ENCODE measurements at places on chromosomes 5 and 9.

DNA sequence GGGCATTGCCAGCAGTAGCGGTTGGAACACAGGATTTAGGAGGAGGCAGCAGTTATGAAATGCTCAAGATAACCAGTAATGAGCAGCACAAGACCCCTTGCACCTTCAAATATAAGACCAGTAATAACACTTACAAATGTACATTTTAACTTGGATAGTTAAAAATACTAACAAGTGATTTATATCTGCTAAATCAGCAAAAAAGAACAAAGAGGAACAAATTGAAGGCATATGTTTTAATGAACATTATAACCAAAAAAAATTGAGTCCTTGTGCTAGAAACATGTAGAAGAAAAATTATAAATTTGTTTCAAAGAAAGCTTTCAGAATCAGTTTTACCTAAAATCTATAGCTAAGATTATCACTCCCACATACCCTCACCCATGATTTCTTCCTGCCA lies 52.0 kb downstream of the ALDH7A1 start:
- peaks cover 14% of the 10 kb centered on the region for H3K4me1 ChIP-seq
- no peak for DNase-seq
- H3K27ac ChIP-seq, result no peak overlapping the region
- H3K27me3 ChIP-seq, result no peaks in the 10 kb centered on the region
- peaks cover 15% of the 10 kb centered on the region for H3K36me3 ChIP-seq
- H3K4me3 ChIP-seq, result no peak overlapping the region

GRCh38 chr5:172038167-172038566 lies 31.7 kb upstream of the FBXW11 start:
- H3K27ac ChIP-seq, result no peak overlapping the region
- H3K4me1 ChIP-seq, result no peaks in the 10 kb centered on the region
- no peaks in the 10 kb centered on the region for H3K27me3 ChIP-seq
- no peak overlapping the region for H3K4me3 ChIP-seq
- DNase-seq, result no peak

- H3K36me3 ChIP-seq, result no peaks in the 10 kb centered on the region
- H3K27ac ChIP-seq, result no peak overlapping the region
- no peak for DNase-seq
Observed at GRCh38 chr5:72185496-72186329, 78.4 kb downstream of the MAP1B start.

- H3K36me3 ChIP-seq, result no peaks in the 10 kb centered on the region
- peaks cover 42% of the 10 kb centered on the region for H3K27me3 ChIP-seq
- H3K4me3 ChIP-seq, result peak overlapping the region; percentile 56
- DNase-seq, result peak; percentile 63
- peak overlapping the region; percentile 60 for H3K27ac ChIP-seq
Observed at GRCh38 chr9:127612939-127613582, 984 bp downstream of the STXBP1 start.

- no peak overlapping the region for H3K4me3 ChIP-seq
- no peaks in the 10 kb centered on the region for H3K36me3 ChIP-seq
- no peaks in the 10 kb centered on the region for H3K4me1 ChIP-seq
- H3K27me3 ChIP-seq, result no peaks in the 10 kb centered on the region
Observed at GRCh38 chr5:125117566-125117965, 371.1 kb upstream of the ZNF608 start.

- H3K4me3 ChIP-seq, result no peak overlapping the region
- H3K36me3 ChIP-seq, result no peaks in the 10 kb centered on the region
- H3K4me1 ChIP-seq, result no peaks in the 10 kb centered on the region
- no peak overlapping the region for H3K27ac ChIP-seq
- DNase-seq, result no peak
Observed at GRCh38 chr9:70883056-70883455, 238.4 kb downstream of the TRPM3 start.

DNA sequence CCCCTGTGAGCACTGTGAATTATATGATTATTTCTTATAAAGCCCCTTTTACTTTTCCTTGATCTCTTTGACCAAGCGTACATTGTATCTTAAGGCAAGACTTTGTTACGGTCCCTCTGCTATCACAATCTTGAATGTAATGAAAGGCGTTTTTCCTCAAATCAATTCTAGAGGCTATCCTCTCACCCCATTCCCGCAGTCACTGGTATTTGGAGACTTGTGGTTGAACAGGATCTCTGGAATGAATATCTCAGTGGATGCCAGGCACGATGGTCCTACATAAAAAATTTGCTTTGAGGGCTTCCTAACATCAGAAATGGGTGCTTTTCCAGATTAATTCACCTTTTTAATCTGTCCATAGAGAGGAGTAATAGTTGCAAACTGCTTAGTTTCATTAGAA lies 151.4 kb upstream of the PAPPA start:
- H3K27me3 ChIP-seq, result no peaks in the 10 kb centered on the region
- DNase-seq, result no peak
- no peaks in the 10 kb centered on the region for H3K4me1 ChIP-seq
- no peaks in the 10 kb centered on the region for H3K36me3 ChIP-seq
- H3K4me3 ChIP-seq, result no peak overlapping the region

- H3K36me3 ChIP-seq, result no peaks in the 10 kb centered on the region
- DNase-seq, result peak; percentile 53
- H3K27me3 ChIP-seq, result no peaks in the 10 kb centered on the region
- H3K4me1 ChIP-seq, result peaks cover 27% of the 10 kb centered on the region
Observed at GRCh38 chr5:55597014-55597981, 62.5 kb upstream of the PLPP1 start.

DNA sequence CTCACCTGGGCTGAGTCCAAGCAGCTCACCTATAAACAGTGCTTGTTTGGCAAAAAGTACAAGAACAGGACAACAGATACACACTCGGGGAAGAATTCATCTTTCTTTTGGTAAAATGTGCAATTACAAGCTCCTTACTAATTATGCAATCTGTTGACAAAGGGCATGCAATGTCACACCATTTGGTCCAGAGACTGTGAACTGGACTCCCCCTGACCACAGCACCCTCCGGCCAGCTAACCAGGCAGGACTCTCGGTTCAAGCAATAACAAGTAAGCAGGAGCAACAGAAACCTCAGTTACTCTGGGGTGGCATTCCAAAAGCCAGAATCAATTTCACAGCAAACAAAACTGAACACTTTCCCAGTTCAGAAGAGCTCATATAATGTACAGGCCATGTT lies 113.8 kb downstream of the GNAQ start:
- DNase-seq, result no peak
- no peaks in the 10 kb centered on the region for H3K27me3 ChIP-seq
- H3K4me3 ChIP-seq, result no peak overlapping the region

DNA sequence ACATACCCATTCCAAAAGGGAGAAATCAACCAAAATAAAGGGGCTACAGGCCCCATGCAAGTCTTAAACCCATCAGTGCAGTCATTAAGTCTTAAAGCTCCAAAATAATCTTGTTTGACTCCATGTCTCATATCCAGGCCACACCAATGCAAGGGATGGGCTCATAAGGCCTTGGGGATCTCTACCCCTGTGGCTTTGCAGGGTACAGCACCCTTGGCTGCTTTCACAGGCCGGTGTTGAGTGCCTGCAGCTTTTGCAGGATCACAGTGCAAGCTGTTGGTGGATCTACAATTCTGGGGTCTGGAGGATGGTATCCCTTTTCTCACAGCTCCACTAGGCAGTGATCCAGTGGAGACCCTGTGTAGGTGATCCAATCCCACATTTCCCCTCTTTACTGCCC lies 5.0 kb upstream of the SPINK14 start:
- H3K27me3 ChIP-seq, result no peaks in the 10 kb centered on the region
- no peak overlapping the region for H3K27ac ChIP-seq
- no peak overlapping the region for H3K4me3 ChIP-seq
- no peaks in the 10 kb centered on the region for H3K4me1 ChIP-seq
- DNase-seq, result no peak

DNA sequence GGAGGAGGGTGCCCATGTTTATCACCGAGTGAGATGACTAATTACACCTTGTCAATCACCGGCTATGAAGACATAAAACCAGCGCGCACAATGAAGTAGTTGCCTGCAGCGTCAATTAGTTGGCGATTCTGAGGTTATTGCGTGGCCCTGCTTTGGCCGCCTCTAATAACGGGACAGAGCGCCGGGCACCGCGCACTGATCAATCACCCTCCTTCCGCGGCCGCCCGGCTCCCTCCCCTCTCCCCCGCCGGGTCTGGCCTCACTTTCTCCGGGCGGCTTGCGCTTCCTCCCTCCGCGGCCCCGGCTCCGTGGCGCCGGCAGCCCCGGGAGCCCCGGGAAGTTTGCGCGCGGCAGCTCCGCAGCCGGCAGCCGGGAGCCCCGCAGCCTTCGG lies 3.3 kb upstream of the LHX2 start:
- H3K4me1 ChIP-seq, result peaks cover 10% of the 10 kb centered on the region
- DNase-seq, result no peak
- H3K36me3 ChIP-seq, result no peaks in the 10 kb centered on the region
- no peak overlapping the region for H3K4me3 ChIP-seq

DNA sequence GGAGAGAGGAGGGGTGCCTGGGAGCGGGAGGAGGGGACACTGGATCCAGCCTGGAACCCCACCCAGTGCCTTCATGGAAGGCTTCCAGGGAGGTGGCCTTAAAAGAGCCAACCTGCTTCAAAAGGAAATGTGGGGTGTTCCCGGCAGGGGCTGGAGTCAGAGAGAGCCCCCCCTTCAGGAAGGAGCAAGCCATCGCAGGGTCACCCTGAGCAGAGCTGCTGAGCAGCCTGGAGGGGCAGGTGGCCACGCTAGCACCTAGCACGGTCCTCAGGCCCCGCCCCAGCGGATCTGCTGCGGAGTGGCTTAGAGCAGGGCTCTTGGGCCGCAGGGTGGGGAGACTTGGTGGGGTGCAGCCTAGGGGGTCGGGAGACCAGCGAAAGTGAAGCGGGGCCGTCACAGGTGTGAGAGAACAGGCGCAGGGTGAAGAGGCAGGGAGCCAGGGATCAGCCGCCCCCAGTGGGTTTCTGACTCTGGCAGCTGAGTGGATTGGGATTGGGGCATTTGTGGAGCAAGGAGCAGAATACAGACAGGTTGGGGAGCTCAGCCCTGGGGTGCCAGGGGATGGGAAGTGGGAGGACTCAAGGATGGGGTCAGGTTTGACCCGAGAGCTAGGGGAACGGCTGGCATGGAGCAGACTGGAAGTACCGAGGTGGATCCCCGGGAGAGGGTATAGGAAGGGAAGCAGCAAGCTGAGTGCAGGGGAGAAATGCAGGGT lies 1.5 kb downstream of the LCN2 start:
- DNase-seq, result no peak
- no peak overlapping the region for H3K27ac ChIP-seq
- no peaks in the 10 kb centered on the region for H3K36me3 ChIP-seq
- no peak overlapping the region for H3K4me3 ChIP-seq
- no peaks in the 10 kb centered on the region for H3K27me3 ChIP-seq

DNA sequence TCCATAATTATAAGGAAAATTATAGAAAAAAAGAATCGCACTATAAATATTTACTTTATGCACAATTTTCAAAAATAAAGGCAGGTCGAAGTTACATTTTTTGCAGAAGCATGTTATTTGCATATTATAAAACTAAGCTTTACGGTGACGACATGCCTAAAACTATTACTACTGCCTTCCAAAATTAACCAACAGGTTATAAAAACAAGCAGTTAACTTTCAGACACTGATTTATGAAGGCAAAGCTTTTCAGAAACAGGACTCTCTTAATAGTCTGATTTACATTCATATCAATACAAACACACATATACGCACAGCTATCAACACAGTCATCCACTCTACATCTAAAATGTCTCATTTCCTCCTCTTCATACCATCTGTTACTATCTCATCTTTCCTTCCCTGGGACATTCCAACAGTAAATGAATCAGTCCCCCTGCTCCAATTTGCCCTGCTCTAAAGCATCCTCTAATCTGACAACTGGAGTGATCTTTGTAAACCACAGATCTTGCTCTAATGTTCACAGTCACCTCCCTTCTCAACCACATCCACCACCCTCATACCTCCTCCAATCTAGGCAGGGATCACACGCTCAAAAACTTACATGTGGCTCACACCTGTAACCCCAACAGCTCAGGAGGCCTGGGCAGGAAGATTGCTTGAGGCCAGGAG lies 21.6 kb downstream of the FBXW11 start:
- H3K36me3 ChIP-seq, result peaks cover 2% of the 10 kb centered on the region
- H3K27ac ChIP-seq, result no peak overlapping the region
- H3K27me3 ChIP-seq, result no peaks in the 10 kb centered on the region
- H3K4me1 ChIP-seq, result no peaks in the 10 kb centered on the region
- DNase-seq, result no peak

- no peaks in the 10 kb centered on the region for H3K4me1 ChIP-seq
- H3K27ac ChIP-seq, result no peak overlapping the region
- no peak overlapping the region for H3K4me3 ChIP-seq
- no peak for DNase-seq
- H3K36me3 ChIP-seq, result no peaks in the 10 kb centered on the region
Observed at GRCh38 chr9:125690679-125691078, 16.3 kb downstream of the MAPKAP1 start.

GRCh38 chr5:144368556-144368955 lies 197.9 kb downstream of the KCTD16 start:
- H3K27ac ChIP-seq, result peak overlapping the region; percentile 2
- peaks cover 15% of the 10 kb centered on the region for H3K4me1 ChIP-seq
- H3K27me3 ChIP-seq, result no peaks in the 10 kb centered on the region
- H3K4me3 ChIP-seq, result no peak overlapping the region
- DNase-seq, result peak; percentile 79

- no peak for DNase-seq
- H3K4me1 ChIP-seq, result no peaks in the 10 kb centered on the region
- no peak overlapping the region for H3K4me3 ChIP-seq
- no peaks in the 10 kb centered on the region for H3K27me3 ChIP-seq
Observed at GRCh38 chr5:152089644-152090043, 165.0 kb upstream of the GLRA1 start.

DNA sequence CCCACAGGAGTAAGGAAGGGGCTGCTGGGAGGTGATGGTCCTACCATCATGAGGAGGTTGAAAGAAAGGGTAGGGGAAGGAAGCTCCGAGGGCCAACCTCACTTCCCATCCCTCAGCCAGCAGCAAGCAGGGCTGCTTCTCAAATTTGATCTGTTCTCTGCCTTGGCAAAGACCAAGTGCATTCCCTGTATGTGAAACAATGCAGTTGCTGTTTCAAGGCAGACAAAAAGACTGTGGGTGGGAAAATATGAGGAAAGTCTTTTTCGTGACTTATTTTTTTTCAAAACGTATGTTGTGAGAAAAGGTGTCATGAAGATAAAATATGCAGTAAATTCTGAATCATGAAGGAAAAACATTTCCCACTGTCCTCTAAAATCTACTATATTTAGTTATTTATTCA lies 165.9 kb downstream of the ARSB start:
- no peak for DNase-seq
- H3K4me3 ChIP-seq, result no peak overlapping the region
- H3K27ac ChIP-seq, result no peak overlapping the region
- no peaks in the 10 kb centered on the region for H3K4me1 ChIP-seq
- H3K27me3 ChIP-seq, result no peaks in the 10 kb centered on the region

DNA sequence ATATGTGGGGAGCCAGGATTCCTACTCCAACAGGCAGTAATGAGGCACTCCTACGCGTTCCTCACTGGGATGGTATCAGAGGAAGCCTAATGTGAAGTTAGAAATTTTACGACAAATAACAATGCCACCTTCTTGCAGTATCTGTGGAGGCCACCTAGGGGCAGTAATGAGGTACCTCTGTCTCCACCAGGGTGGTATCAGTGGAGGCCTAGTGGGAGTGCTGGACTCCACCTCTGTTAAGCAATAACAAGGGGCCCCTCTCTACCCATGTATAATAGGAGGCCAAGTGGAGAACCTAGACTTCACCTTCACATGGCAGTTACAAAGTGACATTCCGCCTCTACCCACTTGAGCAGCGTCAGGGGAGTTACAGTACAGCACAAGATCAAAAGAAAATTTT lies 147.9 kb downstream of the PLPPR1 start:
- H3K27me3 ChIP-seq, result no peaks in the 10 kb centered on the region
- H3K36me3 ChIP-seq, result no peaks in the 10 kb centered on the region
- no peak overlapping the region for H3K27ac ChIP-seq
- H3K4me3 ChIP-seq, result no peak overlapping the region
